ENCODE measurements at places on chromosomes 2 and 18.
A peak's percentile ranks its signal among the peaks of the same experiment; 100 is the strongest.

- no peak for DNase-seq
These were observed 153.7 kb downstream of the TGIF1 start for GRCh38 chr18:3603421-3604234.

GRCh38 chr2:110113961-110114591 lies 1.5 kb downstream of the MALL start:
- DNase-seq, result peak; percentile 19

- DNase-seq, result peak; percentile 74
These were observed at the start of gene MFSD6 for GRCh38 chr2:190407662-190408537. TSS of gene MFSD6 (plus strand) at chr2:190408355. CDS start at chr2:190436030, 27,675 bp downstream.

DNA sequence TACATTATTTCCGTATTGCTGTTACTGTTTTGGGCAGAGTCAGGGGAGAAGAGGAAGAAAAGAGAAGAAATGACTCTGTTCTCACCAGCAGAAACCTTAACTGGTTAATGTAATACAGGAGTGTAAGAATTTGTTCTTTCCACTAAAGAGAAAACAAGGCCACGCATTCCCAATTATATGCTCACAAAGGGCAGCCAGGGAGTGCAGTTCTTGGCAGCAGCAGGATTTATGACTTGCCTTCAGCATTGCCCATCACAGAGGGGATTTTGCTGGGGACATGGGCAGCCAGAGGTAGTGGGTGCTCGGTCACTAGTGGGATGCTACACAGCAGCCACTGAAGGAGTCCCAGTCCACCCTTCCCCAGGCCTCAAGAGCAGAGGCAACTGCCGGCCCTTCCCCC lies 18.4 kb downstream of the MREG start:
- DNase-seq, result no peak

DNA sequence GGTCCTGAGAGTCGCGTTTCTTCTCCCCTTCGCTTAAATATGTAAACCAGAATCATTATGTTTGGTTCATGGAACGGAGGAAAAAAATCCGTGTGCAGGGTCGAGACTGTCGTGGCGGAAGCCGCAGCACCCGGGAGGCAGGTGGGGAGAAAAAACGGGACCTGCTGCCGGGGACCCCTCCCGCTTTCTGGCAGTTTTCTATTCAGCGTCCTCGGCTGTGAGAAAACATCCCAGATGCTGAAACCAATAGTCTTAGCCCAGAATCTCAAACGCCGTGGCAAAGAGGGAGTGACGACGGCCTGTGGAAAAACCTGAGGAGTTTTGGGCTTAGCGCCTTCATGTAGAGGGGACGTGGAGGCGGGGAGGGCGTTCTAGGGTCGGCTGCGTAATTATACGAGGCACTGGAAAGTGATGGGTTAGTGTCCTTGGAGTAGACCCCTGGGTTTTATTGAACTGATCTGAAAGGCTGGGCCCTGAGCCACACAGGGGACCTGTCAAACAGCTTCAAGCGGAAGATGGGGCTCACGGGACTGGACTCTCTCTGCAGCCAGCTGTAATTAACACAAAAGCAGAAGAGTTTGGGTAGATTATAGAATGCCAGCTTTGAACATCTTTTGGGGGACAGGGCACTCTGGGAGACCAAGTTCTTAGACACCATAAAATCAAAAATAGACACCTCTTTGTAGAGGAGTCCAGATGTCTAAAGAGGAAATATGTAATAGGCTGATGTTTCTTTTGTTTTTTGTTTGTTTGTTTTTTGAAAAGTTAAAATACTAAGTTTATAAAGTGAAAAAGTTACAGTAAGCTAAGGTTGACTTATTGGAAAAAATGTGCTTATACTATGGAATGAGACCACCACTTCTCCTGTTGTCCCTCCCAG lies 834 bp upstream of the BUB1 start:
- DNase-seq, result peak; percentile 26

DNA sequence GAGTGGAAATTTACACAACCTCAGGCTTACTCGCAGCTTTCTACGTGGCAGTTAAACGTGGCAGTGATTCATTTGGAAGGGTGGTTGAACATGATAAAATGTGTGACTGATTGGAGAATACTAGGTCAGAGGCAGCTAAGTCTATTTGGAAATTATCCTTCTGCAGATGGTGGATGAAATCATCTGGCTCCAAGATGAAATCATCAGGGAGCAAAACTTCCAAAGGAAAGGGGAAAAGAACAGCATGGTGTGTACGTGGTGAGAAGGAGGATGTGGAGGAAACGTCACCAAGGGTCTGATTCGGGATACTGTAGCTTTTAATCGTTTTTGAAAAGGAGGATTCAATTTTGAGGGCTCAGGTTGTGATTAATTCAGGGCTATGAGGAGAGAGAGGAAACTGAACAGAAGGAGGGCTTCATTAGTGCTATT lies 47.9 kb downstream of the COL3A1 start:
- DNase-seq, result no peak

DNA sequence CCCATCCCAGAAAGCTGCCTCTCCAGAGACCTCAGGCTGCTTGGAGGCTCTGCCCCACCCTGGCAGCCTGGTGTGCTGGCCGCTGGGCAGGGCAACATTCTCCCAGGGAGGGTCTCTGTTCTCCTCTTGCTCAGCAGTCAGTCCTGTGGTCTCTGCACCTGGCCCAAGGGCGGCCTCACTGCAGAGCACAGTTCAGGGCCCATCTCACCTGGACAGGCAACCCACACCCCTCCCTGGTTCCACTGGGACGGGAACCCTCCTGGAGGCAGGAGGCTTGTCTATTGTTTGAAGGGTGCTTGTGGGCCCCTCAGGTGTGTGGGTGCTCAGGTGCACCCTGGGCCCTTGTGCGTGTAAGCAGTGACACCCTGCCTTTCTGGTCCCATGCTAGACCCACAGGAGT lies 67.2 kb upstream of the OTOS start:
- no peak for DNase-seq

Data from stimulated activated CD4-positive, alpha-beta T cell treated with anti-CD3 and anti-CD28 coated beads, Interleukin-15, amount 100 ng/mL, for 24 hours (primary cell).